ENCODE measurements at places on chromosomes 6 and 20. TPM values are rescaled to one million over a fixed set of nuclear protein-coding genes. Genes with fewer than 3 reads are reported as not detected.
A peak's percentile ranks its signal among the peaks of the same experiment; 100 is the strongest.

- DNase-seq = peak; percentile 24
These were observed 42.8 kb upstream of the UBR2 start for GRCh38 chr6:42520786-42521607.

GRCh38 chr20:53693262-53693871 is 99.7 kb upstream of the ZNF217 start:
- no peak for DNase-seq

HCRTR2 gene
- total RNA-seq = not detected

PACRG gene
- total RNA-seq = 11.5 TPM

BMP7 gene
- total RNA-seq = 16.0 TPM

GRCh38 chr6:148677594-148678476 is 69.0 kb upstream of the UST start:
- no peak for DNase-seq

MCCD1 gene
- not detected for total RNA-seq

- DNase-seq = no peak
These were observed 422.5 kb upstream of the RGS17 start for GRCh38 chr6:153553627-153554026.

All from tongue (tissue), 3 donors.